ENCODE measurements at places on chromosomes 1 and 21. TPM values are rescaled to one million over a fixed set of nuclear protein-coding genes. Genes with fewer than 3 reads are reported as not detected.

ZBTB8A gene
- total RNA-seq, result 6.7 TPM

DNAJC28 gene
- 2.0 TPM for total RNA-seq

FAM110D gene
- not detected for total RNA-seq

KLF17 gene
- 1.2 TPM for total RNA-seq

UBL4B gene
- not detected for total RNA-seq

TSSK3 gene
- total RNA-seq, result 0.39 TPM

CD5L gene
- 0.12 TPM for total RNA-seq

PDC gene
- not detected for total RNA-seq

TRIM17 gene
- total RNA-seq, result not detected

CD1B gene
- not detected for total RNA-seq

PKLR gene
- total RNA-seq, result not detected

FABP3 gene
- 6.6 TPM for total RNA-seq

GRCh38 chr1:14824314-14824915 is 225.9 kb downstream of the KAZN start:
- no peak for DNase-seq

DNA sequence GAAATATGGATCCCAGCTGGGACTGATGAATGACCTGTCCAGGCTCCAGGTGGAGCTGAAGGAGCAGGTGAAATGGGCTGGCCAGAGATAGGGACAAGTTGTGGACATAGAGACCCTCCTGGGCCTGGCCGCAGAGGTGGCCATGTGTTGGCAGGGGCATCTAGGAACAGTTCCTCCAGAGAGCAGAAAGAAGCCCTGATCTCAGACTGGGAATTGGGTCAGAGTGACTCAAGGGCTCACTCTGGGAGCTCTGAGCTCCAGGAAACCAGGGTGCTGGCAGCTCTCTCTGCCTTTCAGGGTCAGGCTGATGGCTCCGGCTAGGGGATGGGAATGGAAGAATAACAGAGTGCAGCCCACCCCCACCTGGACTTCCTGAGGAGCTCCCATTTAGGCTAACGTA is 3.0 kb downstream of the NT5C1A start:
- no peak for DNase-seq

DNA sequence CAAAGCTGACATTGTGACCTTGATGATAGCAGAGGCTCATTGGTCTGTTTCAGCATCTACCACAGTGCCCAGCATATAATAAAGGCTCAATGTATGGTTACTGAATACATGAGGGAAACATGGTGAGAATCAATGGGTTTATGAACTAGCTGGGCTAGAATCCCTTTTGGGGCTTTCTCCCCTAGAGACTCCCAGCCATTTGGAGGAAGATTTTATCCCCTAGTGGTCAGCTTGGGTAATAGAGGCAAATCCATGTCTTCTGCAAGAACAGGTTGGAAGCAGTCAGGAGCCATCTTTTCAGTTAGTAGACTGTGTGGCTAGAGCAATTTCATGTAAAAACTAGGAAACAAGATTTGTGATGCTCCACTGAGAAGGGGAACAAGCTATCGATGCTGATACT is 15.8 kb upstream of the REG4 start:
- DNase-seq, result peak; percentile 24

GRCh38 chr1:171247501-171247900 is 793 bp upstream of the FMO1 start:
- no peak for DNase-seq

DNA sequence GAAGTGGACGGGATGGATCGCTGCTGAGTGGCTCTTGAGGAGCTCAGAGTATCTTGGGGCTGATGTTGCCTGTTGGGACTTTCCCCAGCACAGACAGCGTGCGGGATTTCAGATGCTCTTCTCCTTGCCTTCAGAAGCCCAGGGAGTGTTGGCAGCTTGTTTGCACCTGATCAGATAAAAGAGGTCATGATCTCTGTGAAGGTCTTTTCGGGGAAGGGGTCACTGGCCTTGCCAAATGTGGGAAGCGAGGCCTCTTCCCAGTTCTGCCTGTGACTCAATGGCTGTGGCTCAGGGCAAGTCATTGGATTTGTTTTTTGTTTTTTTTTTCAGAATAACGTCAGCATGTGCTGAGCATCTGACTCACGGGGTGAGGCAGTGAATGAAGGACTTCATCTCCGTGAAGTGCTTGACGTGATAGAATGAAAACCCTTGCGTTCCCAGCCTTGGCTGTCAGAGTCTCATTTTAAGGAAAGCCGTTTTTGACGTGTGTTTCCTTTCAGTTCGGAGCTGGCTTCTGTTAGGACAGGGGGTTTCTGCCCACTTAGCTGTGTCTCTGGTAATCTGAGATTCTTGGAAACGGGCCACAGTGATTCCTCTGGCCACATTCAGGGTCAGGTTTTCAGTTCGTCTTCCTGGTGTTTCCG is 46.7 kb downstream of the GALNT2 start:
- DNase-seq, result peak; percentile 87

GRCh38 chr1:39944410-39945112 is 10.4 kb upstream of the MFSD2A start:
- DNase-seq, result no peak

GRCh38 chr1:115118611-115119010 is 29.3 kb upstream of the TSPAN2 start:
- peak; percentile 91 for DNase-seq

GRCh38 chr1:200296091-200296661 is 113.7 kb downstream of the ZNF281 start:
- peak; percentile 13 for DNase-seq

DNA sequence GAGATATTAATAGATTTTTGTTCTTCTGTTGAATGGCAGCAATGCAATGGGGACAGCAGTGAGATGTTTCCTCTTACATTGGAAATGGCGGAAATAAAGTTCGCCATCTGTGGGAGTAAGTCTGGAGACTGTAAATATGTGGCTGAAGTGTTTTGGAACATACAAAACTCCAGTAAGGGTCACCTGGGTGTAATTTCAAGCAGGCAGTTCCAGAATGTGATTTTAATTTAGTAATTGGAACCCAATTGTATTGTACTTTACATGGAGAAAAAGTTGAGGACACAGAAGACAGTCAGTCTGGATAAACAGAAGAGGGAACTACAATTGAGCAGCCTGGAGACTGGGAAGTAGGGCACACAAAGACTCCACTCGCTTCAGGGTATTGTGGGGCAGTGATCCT is 108.6 kb downstream of the NTMT2 start:
- DNase-seq, result no peak

DNA sequence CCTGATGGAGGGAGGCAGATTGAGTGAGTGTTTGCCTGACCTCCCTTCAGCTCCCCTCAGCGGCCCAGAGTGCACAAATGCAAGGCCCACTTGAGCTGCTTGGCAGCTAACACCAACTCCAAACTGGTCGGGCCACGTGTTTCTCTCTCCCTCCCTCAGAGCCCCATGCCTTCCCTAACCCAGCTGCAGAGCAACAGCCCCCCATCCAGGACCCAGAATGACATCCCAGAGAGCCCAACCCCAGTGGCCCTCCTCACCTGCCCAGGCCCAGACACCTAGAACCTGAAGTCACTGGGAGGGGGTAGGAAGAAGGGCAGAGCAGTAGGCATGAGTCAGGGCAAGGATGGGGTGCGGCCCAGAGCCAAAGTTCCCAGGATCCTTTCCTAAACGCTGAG is 789 bp upstream of the S100A14 start:
- DNase-seq, result no peak

DNA sequence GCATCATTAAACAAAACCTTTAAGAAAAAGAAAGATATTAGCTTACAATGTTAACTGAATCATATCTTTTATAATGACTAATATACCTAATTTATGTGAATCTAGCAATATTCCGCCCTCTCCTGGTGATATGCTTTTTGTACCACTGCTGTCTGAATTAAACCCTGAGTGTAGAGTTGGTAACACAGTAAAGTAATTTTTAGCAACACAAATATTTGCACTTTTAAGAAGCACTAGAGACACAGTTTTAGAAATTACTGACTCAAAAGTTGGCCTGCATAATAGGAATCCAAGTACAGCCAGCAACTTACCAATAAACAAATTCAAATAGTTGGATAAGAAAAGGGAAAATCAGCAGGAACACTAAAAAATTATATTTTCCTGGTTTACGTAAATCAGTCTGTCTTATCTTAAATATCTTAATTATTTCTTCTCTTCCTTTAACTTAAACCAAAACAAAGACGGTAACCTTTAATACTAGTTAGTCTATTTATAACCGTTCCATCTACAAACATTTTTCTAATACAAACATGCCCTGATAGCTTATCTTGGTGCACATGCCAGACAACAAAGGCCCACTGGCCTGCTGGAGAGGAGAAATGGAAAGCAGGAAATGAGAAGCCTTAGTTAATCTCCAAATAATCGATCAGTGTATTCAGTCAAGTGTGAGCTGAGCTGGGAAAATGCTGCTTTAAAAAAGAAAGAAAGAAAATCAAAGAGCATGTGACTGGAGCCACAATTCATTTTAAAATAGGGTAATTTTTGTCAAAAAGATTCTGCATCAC is 246.0 kb downstream of the RERE start:
- no peak for DNase-seq

GRCh38 chr21:42388740-42389448 is 7.0 kb downstream of the TMPRSS3 start:
- DNase-seq, result no peak

DNA sequence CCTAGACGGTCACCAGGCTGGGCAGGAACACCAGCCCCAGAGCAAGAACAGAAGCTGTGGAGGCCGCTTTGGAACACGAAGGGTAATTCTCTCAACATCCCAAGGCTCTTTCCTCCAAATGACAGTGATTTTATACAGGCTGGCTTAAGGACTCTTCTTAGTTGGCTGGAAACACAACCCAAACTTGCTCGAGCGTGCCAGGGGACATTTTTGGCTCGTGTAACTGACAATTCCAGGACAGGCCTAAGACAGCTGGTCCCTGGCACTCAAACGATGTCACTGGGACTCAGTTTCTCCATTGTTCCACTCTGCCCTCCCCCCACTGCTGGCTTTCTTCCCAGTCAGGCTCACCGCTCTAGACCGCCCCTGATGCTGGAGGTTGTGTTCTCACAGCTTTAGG is 164.7 kb downstream of the NPHP4 start:
- no peak for DNase-seq

GRCh38 chr1:100868364-100868995 is 26.2 kb downstream of the EXTL2 start:
- peak; percentile 46 for DNase-seq

DNA sequence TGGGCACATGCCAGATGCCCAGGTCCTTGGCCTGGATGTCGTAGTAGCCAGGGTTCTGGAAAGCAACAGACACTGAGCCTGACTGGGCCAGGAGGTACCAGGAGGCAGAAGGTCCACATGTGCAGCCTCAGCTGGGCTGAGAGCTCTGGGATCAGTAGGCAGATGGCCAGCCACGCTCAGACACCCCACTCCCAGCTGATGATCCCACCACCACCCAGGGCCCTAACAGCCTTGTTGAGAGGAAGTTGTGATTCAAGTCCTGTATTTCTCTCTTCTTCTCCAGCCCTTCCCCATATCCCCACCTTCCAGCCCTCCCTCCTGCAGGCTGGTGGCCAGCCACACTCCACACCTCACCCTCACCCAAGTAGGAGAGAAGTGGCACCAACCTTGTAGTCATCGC is 4.0 kb downstream of the ITLN2 start:
- no peak for DNase-seq

DNA sequence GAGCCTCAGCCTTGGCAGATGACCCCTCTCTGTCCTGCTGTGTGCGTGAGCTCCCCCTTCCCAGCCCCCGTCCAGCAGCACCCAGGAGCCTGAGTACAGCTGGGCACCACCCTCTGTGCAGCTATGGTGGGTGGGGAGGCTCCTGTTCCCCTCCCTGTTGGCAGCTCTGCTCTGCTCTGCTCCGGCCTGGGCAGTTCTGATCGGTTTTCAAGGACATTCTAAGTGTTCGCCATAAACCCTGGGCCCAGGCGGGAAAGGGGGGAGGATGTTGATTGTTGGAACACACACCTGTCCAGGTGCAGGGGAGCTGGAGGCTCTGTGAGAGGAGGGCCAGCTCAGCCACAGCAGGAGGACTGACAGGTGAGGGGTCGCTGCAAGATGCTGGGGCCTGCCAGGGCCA is at the start of gene CLCNKB:
Gene CLCNKB, plus strand, starts transcription at position 262 of the 400 bp plus-strand sequence. CDS start 711 bp downstream, outside the sequence.
- DNase-seq, result no peak

- no peak for DNase-seq
Observed at GRCh38 chr21:45420061-45421041, 15.4 kb downstream of the COL18A1 start.

- DNase-seq, result no peak
Observed at GRCh38 chr1:181356505-181357340, 126.6 kb upstream of the CACNA1E start.

DNA sequence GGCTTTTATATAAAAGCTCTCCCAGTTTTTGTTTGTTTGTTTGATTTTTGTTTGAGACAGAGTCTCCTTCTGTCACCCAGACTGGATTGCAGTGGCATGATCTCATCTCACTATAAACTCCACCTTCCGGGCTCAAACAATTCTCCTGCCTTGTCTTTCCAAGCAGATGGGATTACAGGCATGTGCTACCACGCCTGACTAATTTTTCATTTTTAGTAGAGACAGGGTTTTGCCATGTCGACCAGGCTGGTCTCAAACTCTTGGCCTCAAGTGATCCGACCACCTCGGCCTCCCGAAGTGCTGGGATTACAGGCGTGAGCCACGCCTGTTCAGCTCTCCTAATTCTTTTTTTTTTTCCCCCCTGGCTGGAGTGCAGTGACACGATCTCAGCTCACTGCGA is 4.4 kb downstream of the PCAT6 start:
- no peak for DNase-seq

- DNase-seq, result no peak
Observed at GRCh38 chr21:42421018-42421793, 17.5 kb downstream of the UBASH3A start.

- DNase-seq, result no peak
Observed at GRCh38 chr1:157269656-157270375, 131.6 kb upstream of the ETV3 start.

GRCh38 chr1:99646868-99647267 is 955 bp downstream of the PALMD start:
- DNase-seq, result no peak

- DNase-seq, result peak; percentile 32
Observed at GRCh38 chr1:158095737-158096335, 84.9 kb upstream of the CD1D start.

DNA sequence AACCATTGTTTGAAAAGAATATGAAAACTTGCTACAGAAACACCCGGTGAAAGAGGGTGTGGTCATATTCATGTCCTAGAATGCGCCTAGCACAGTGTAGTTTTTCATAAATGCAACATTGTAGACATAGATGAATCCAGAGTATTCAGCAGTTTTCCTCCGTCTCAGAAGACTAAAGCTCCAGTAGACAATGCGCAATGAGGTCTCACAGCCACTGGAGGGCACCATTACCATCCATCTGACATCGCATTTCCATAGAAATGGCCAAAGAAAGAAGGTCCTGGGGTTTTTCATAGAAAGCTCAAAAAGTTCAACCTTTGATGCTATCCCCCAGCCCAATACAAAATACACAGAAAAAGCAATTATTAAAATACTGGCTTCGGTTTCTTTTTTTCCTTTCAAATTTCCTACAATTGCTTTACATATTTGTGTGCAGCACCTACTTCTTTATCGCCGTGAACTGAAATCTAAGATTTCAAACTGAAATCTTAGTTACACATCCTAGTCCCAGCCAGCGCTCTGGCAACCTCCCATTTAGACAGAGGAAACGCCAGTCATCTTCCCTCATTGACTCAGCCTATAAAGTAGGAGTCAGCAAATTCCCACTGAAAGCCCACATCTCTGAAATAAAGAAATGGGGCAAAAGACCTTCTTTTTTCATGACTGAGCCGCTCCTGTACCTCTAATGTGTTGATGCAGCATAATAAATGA is 3.9 kb upstream of the CD58 start:
- peak; percentile 68 for DNase-seq

Data from RPMI7951 (cell line).